ENCODE measurements at places on chromosomes 2 and 18.

DNA sequence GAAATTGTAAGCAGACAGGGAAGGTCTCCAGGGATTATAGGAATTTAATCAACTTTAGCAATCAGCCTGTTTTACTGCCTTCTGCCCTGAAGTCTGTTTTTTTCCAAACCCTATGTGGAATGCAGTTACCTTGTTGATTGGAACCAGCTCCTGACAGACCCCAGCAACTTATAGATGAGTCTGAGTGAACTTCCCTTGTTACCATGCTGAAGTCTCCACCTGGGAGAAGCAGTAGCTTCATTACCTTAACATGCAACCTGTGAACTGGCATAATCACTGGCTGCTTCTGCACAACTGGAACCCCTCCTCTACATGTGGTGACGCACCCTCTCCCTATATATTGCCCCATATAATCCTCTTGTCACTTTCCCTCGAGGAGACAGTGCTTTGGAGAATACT lies 226.3 kb upstream of the SPOPL start:
- no peak for DNase-seq

- no peak for DNase-seq
Measured at GRCh38 chr2:191885098-191885497, 38.2 kb upstream of the CAVIN2 start.

DNA sequence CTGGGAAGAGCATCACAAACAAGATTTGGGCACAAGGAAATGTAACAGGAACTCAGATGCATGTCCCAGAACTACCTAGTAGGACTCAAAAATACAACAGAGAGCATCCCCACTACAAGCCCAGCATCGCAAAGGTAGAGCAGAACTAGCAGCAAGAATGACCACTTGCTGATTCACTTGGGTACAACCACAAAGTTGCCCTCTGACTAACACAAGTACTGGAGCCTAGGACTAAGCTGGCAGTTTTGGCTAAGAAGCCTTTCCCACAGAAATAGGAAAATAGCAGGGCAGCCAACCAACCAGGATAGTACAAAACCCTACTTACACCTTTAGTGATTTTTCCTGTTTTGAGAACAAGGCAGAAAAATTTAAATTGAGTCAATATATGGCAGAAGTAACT lies 193.8 kb downstream of the PAX3 start:
- DNase-seq = no peak

DNA sequence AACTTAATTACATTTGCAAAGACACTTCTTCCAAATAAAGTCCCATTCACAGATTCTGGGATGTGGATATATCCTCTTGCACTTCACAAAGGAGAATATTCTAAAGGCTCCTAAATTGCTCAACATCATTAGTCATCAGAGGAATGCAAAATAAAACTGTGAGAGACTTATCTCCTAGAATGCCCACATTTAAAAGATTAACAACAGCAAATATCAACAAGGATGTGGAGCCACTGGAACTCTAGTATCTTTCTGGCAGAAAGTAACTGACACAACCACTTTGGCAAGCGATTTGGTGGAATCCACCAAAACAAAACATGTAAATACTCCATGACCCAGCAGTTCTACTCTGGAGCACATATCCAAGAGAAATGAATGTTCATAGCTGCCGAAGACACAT lies 4.6 kb downstream of the NEU2 start:
- no peak for DNase-seq

GRCh38 chr18:77321823-77322805 lies 72.5 kb downstream of the GALR1 start:
- DNase-seq = no peak

DNA sequence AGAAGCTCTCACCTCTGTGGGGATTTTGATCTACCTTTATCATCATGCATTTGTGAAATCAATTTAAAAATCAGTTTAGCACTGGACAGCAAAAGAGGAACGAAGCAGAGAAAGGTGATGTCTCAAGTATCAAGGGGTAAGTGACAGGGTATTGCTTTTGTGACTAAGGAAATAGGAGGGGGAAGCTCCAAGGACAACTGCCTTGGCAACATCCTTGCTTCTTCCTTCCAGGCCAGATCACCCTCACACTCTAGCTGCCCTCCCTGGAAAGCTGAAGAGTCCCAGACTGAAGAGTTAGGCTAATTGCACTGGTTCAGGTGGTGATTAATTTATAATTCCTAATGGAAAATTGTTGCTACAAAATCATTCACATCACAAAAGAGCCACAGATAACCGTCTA lies 859.1 kb upstream of the ACVR2A start:
- no peak for DNase-seq

DNA sequence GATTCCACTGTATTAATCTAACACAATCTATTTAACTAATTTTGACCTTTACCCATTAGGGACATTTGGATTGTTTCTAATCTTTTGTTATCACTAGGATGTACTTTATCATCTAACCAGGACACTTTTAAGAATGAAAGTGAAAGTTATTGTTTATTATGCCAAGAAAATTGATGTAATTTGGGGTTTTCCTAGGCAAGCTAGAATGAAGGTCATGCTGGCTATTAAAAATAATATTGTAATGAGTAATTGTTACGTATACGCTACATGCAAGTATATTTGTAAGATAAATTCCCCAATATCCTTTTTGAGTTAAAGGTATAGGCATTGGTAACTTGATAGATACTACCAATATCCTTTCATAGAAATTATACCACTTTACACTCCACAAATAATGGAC lies 74.6 kb downstream of the COL5A2 start:
- no peak for DNase-seq

- DNase-seq = no peak
Measured at GRCh38 chr2:216905649-216906329, 45.9 kb upstream of the TNP1 start.

- no peak for DNase-seq
Measured at GRCh38 chr18:65752625-65753325, 2.0 kb downstream of the CDH7 start.

DNA sequence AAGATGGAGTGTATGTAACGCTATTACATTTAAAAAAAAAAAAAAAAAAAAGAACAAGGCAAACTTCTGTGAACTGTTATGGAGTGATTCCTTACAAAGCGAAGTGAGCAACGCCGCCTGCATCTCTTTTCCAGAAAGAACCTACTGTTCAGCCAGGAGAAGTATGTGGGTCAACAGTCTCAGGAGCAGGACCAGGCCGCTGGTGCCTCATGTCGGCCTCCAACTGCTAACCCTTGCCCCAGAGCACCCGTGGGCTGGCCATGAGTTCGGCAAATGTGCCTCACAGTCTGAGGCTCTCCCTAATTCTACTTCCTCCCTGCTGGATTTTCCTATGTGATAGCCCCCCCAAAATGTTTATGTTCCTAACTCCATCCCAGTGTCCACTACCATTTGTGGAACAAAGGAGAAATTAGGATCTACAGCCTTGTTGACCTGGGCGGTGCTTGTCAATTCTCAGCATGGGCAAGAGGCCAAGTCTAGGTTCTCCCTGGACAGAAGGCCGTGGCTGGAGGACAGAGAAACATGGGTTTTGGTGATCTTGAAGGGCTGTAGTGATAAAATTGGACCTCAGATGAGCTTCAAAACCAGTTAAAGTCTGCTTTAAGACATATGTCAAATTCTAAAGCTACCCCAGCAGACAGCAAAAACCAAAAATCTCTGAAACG lies 15.9 kb downstream of the FAM168B start:
- DNase-seq = no peak

DNA sequence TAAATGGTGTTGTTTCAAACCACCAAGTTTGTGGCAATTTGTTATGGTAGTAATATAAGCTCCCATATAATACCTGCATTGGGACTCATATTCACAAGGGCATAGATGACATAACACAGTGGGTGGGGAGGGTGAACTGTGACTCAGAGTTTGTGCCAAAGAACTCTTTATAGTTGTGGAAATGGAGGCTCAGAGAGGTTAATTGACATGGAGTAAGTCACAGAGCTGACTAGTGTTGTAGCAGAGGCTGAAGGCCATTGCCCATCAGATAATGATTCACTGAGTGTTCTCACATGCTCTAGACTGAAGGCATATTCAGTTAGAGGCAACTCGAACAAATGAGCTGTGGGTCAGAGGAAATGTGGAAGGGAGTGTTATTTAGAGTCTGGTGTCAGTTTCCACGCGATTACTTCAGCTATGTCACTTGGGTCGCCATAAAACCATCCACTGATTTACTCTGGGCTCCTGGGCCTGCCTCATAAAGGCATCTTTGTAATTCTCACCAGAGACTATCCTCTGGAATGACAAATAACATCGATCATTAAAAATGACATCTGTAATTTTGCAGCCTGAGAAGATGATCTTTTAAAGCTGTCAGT lies 264.7 kb downstream of the CCDC85A start:
- DNase-seq = no peak

DNA sequence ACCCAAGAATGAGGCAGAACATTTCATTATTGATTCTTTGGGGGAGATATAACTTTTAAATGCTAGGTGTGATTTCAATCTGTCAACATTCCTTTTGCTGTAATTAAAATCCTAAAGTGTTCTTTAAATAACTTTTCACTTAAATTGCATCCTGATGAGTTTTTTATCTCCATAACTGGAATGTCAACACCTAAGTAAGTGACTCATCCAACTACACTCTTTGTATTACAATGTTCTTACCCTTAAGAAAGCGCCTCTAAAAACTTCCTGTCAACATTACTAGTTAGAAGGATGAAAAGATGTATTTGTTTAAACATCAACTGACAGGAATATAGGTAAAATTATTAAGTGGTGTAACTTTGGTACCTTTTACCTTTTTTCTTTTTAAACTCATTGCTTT lies 1657.0 kb downstream of the LRP1B start:
- DNase-seq = no peak

GRCh38 chr2:64207573-64207972 lies 63.4 kb upstream of the PELI1 start:
- DNase-seq = no peak

DNA sequence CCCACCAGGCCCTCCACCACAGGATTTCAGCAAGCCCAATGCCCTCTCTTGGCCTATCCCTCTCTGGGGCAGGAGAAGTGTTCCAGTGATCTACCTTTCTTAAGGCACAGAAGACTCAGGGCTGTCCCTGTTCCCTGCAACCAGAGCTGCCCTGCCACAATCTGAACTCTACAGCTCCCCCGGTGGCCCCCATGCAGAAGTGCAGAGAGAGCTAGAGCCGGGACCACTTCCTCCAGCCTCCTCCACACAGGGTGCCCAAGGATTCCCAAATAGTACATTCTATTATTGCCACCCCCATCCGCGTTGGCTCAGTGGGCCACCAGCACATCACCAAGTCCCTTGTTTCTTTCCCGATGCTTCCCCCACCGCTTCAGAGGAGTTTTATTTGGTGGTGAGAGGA lies 114.8 kb upstream of the PTPRM start:
- no peak for DNase-seq

GRCh38 chr18:12409469-12409868 lies 1.7 kb downstream of the PRELID3A start:
- no peak for DNase-seq

GRCh38 chr2:39144416-39144815 lies 23.6 kb upstream of the SOS1 start:
- no peak for DNase-seq

DNA sequence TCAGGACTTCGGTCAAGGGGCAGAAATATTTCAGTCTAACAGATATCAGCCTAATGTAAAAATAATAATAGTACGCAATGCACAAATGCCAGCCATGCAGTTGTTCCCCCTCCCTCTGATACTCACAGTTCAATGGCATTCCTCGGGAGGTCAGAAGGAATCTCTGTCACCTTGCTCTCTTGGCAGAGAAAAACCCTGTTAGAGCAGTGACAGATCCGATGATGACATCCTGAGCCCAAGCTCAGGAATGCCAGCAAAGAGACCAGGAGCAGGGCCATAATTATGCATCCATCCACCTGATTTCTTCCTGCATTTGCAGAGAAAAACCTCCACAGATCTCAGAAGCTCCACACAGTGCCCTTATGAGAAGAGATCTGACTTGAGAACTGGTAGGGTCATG lies at the start of gene FSHR:
Gene FSHR, minus strand, starts transcription at position 376 of the 400 bp plus-strand sequence. Its CDS starts 98 bp downstream, at position 278.
- DNase-seq = no peak

DNA sequence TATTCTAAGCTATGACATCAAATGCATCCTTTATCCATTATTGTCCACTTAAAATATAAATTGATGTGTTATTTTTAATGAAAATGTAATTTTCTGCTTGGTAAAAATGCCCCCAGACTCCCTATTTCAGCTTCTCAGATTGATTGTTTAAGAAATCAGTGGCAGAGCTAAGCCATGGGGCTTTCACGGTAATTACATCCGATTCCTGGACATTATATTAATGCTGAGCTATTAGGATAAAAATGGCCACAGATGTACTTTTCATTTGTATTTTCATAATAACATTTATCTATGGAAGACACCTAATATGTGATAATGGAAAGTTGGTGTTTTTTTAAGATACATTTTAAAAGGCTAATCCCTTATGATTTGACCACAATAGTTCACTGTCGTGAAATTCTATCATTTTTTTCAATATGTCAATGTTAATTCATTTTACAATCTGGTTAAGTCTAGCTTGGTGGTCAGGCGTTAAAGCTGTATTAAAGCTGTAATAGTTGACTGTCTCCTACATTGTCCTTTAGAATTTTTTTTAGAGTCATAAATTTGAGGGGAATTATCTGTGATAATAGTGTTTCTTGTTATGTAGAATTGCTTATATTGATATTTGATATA lies 229.0 kb upstream of the UBE2E3 start:
- no peak for DNase-seq
